ENCODE measurements at places on chromosomes 2 and 18.

DNA sequence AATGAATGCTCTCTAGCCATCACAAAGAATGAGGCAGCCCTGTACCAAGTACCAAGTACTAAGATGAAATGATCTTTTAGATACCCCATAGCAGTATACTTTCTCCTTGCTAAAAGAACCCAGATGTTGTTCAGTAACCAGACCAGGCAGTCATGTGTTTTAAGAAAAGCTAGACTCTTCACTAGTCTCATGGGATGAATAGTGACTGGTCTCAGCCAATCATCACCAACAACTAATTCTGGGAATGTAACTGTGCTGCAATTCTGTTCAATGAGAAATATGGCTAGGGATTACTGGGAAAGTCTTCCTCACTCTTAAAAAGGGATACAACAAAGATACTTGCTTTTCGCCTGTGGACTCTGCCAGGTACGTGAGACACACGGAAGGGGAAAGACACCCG is 29.5 kb downstream of the MBOAT2 start:
- DNase-seq: no peak

- peak; percentile 96 for DNase-seq
These were observed at the start of gene RHBDD1 for GRCh38 chr2:226835796-226836547. Gene RHBDD1, plus strand, starts transcription at chr2:226836054. Its CDS starts 28,640 bp downstream, at chr2:226864694.

DNA sequence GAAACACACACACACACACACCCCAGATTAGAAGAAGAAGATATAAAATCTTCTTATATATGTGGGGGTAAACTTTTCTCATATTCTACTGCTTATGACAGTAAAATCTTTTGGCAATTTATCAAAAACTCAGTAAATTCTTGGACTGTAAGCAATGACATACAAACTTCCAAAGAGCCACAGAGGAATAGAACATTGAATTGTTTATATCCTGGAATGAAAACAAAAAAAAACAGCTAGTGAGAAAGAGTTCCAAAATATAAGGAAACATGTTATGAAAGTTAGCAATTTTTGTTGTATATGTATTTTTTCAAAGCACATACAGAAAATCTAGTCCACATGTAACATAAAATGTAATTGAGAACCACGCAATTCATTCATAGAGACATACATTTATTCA is 764.9 kb downstream of the DSC3 start:
- no peak for DNase-seq

- no peak for DNase-seq
These were observed 1633.7 kb upstream of the CELF4 start for GRCh38 chr18:39199231-39199855.

DNA sequence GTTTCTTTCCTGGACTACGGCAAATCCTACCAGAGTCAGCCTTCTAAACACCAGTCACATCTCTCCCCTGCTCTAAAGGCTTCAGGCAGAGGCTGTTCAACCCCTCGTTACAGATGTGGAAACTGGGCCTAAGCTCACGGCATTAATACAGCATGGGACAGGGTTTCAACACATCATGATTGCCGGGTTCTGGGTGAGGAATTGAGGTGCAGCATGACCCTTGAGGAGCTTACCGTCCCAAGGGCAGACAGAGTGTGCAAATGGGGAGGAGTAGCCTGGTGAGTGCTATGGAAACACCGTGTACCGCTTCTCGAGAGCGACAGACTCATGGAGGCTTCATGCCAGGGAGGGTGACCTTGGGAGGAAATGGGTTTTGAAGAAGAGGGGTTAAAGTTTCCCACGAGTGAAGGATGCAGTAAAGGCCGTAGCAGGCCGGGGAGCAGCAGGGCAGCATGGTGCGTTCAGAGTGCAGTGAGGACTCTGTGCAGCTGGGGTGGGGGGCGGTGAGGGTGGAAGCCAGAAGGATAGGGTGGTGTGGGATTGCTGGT is 51.1 kb downstream of the TGOLN2 start:
- DNase-seq: no peak

DNA sequence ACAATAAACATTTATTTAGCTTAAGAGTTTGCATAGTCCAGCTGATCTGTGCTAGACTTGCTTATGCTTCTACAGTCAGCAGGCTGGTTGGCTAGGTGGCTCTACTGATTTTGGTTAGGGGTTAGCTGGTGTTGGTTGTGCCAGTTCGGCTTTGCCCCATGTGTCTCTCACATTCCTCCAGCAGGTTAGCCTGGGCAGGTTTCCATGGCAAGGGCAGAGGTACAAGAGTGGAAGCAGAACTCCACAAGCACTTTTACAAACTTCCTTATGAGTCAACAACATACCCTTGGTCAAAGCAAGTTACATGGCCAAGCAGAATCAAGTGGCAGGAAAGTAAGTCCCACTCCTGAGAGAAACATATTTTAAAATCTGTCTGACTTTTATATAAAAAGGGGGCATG is 82.3 kb downstream of the SS18 start:
- DNase-seq: no peak

GRCh38 chr2:176508984-176509740 is 239.9 kb downstream of the MTX2 start:
- DNase-seq: no peak

- DNase-seq: no peak
These were observed 87.0 kb downstream of the EIPR1 start for GRCh38 chr2:3290655-3291054.

DNA sequence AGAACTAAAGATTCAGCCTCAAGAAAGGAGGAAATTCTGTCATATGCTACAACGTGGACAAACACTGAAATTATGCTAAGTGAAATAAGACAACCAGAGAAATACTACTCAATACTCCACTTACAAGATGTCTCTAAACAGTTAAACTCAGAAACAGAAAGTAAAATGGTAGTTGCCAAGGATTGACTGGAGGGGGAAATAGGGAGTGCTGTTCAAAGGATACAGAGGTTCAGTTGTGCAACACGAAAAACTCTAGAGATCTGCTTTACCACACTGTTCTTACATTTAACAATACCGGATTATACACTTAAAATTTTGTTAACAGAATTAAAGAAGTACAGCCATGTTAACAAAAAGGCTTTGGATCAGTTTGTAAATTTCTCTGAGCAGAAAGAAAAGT is 39.8 kb upstream of the C2orf15 start:
- peak; percentile 25 for DNase-seq

DNA sequence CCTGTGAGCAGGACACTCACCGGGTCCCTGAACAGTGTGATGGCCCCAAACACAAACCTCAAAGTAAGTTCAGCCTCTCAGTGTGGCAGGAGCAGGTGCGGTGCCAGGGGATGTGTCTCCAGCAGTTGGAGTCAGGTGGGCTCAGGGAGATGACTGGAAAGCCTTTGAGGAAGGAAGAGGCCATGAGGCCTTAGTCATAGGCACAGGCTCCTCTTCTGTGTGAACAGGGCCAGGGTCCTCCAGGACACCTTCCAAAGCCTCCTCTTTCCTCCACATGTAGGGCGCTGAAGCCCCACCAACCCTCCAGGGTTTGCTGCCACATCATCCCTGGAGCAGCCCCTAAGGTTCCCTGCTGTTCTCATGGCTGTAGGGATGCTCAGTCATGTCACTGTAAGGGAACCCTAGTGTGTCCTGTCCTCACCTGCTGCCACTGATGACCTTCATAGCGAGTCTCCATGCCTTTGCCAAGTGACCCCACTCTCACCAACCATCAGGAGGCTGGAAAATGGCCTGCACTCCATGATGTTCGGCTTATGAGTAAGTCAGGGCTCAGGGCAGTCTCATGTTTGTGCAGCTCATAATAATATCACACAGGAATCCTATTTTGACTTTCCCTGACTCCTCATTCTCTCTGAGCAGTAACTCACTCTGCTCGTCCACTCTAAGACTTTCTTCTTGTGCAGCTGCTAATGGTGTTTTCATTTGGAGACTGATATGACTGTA is 1152.9 kb downstream of the RPIA start:
- DNase-seq: no peak

- no peak for DNase-seq
These were observed 123.8 kb upstream of the ID2 start for GRCh38 chr2:8558096-8558495.

- DNase-seq: no peak
These were observed 127.3 kb downstream of the BCL2 start for GRCh38 chr18:63192126-63192884.

DNA sequence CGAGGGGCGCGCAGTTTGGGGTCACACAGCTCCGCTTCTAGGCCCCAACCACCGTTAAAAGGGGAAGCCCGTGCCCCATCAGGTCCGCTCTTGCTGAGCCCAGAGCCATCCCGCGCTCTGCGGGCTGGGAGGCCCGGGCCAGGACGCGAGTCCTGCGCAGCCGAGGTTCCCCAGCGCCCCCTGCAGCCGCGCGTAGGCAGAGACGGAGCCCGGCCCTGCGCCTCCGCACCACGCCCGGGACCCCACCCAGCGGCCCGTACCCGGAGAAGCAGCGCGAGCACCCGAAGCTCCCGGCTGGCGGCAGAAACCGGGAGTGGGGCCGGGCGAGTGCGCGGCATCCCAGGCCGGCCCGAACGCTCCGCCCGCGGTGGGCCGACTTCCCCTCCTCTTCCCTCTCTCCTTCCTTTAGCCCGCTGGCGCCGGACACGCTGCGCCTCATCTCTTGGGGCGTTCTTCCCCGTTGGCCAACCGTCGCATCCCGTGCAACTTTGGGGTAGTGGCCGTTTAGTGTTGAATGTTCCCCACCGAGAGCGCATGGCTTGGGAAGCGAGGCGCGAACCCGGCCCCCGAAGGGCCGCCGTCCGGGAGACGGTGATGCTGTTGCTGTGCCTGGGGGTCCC is at the start of gene ITGA4:
TSS of gene ITGA4 (plus strand) at position 266 of the 620 bp plus-strand sequence. CDS start at position 535, 269 bp downstream.
- DNase-seq: peak; percentile 72

DNA sequence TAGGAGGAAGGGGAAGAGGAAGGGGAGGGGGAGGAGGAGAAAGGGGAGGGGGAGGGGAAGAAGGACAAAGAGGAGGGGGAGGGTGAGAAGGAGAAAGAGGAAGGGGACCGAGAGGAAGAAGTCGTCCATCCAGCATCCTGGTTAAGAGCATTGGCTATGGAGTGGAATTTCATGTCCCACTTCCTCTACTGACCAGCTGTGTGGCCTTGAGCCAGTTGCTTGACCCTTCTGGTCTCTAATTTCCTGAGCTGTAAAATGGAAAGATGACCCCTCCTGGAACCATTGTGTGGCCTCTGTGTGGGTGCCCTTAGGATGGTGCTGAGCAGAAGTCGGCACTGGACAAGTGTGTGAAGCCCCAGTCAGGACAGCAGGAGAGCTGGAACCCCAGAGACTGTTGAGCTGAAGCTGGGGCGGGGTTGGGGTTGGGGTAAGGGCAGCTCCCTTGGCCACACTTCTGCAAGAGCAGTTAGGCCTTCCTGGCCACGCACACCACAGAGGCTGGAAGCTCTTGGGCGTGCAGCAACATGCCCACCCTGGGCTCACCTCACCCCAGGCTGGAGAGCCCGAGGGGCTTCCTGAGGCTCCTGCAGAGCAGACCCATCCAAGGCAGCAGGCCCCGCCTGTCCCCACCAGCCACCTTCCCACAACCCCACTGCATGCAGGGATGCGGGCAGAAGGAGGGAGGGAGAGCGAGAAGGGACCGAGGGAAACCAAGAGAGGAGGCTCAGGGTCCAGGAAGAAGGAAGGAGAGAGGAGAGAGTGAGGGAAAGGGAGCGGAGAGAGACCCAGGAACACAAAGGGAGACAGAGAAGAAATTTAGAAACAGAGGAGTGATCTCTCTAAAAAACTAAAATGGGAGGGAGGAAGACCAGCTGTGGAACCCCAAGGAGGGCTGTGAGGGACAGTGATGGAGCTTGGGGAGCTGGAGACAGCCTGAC is 16.2 kb downstream of the ADRA2B start:
- DNase-seq: no peak

- DNase-seq: no peak
These were observed 187.7 kb upstream of the CXCR4 start for GRCh38 chr2:136305517-136306192.

DNA sequence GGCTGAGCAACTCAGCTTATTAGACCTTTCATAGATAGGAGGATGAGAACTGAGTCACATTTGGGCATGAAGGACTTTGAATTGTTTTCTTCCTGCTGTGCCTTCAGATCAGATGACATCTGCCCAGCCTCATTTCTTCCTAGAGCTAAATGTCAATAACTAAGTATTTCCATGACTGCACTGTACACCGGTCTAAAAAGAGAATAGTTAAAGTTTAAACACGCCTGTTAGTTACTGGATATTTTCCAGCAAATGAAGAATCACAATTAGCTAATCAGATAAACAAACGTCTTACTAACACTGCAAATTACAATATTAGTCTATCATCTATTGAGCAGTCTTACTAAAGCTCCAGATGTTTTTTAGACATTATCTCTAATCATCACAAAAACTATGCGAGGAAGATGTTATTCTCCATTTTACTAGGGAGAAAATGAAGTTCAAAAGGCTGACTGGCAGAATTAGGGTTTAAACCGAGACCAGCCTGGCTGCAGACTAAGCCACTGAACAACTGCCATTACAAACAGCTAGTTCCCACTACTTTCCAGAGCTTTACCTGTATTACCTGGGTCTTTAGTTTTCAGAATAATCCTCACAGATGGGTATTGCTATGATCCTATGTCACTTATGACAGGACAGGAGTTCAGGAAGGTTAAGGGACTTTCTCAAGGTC is 69.4 kb upstream of the ZNF397 start:
- DNase-seq: no peak

DNA sequence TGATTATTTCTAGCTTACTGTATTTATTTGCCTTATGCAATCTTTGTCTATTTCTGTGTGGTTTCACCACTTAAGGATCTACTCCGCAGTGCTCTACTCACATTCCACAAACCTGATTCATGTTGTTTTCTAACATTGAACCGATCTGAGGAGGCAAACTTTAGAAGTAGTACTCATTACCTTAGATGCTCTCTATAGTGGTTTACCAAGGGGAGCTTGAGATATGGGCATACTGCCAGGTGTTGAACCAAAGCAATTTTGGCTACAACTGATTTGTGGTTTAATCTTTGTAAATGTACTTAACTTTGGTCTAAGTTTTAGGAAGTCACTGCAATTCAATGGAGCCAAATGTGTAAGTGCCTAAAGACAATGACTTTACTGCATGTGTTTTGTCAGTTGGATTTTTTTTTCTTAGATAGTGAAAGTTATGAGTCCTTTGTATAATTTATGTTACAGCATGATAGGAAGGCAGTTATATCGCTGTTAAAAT is 50.1 kb downstream of the MAP2 start:
- no peak for DNase-seq

GRCh38 chr18:39730606-39731005 is 2165.0 kb upstream of the CELF4 start:
- DNase-seq: no peak

DNA sequence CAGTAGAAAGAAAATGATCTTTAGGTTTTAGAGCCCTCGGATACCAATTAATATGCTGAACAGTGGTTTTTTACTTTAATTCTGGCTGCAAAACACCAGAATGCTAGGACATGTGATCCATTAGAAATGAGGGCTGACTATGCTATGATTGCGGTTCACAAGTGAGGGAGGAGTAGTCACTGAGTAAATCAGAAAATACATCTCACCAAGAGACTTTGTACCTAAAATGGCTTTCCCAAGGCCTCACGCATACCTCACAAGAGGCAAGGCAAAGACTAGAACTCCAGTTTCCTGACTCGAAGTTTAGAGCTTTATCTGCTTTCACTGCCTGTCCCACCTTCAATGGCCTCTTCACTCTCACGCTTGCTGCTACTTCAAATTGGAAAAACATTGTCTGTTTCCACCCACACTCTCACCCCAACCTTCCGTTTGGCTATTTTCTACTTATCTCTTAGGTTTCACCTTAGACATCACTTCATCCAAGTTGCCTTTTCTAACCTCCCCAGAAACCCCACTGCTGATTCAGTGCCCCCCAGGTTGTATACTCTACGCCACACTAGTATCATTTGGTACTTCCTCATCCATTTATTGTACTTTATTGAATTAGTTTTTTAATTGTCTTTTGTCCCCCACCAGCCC is 5.1 kb upstream of the MBD2 start:
- DNase-seq: no peak

GRCh38 chr2:200003444-200003843 is 48.1 kb downstream of the MAIP1 start:
- DNase-seq: no peak

- peak; percentile 15 for DNase-seq
These were observed 73.0 kb downstream of the COMMD1 start for GRCh38 chr2:61978522-61978921.

All from muscle of arm (tissue), 14 donors.